Fibroblast of skin of back (primary cell): ENCODE measurements at places on chromosomes 3 and 15.

GRCh38 chr3:29805757-29806156 lies 524.9 kb downstream of the RBMS3 start:
- peak; percentile 25 for DNase-seq

- peak; percentile 88 for DNase-seq
These were observed 35.7 kb upstream of the BLM start for GRCh38 chr15:90681480-90681879.

GRCh38 chr3:100740207-100740606 lies 30.9 kb downstream of the TFG start:
- DNase-seq, result no peak

- DNase-seq, result peak; percentile 73
These were observed 110.9 kb downstream of the ASB7 start for GRCh38 chr15:100713163-100713867.
